SK-MEL-5 (cell line): ENCODE measurements at places on chromosomes 3 and 15. TPM values are rescaled to one million over a fixed set of nuclear protein-coding genes. Genes with fewer than 3 reads are reported as not detected.

GOLGA8S gene
- total RNA-seq, result not detected in 2 replicates

SYNPR gene
- not detected in 2 replicates for total RNA-seq

SPINT1 gene
- 0.32 and 1.4 TPM in 2 replicates for total RNA-seq

CCDC14 gene
- total RNA-seq, result 39.0 and 45.4 TPM in 2 replicates

MB21D2 gene
- 9.5 and 9.9 TPM in 2 replicates for total RNA-seq

PEAK1 gene
- total RNA-seq, result 17.8 and 24.1 TPM in 2 replicates

CPN2 gene
- not detected in 2 replicates for total RNA-seq

CSPG4 gene
- 11.8 and 13.7 TPM in 2 replicates for total RNA-seq

GADL1 gene
- total RNA-seq, result 0.24 and 0.37 TPM in 2 replicates

TIGIT gene
- total RNA-seq, result not detected in 2 replicates

GOLGA6L22 gene
- not detected in 2 replicates for total RNA-seq

MKRN2OS gene
- total RNA-seq, result not detected in 2 replicates

GRCh38 chr3:152538518-152538917, 269.8 kb downstream of the MBNL1 start:
- no peak for DNase-seq

DNA sequence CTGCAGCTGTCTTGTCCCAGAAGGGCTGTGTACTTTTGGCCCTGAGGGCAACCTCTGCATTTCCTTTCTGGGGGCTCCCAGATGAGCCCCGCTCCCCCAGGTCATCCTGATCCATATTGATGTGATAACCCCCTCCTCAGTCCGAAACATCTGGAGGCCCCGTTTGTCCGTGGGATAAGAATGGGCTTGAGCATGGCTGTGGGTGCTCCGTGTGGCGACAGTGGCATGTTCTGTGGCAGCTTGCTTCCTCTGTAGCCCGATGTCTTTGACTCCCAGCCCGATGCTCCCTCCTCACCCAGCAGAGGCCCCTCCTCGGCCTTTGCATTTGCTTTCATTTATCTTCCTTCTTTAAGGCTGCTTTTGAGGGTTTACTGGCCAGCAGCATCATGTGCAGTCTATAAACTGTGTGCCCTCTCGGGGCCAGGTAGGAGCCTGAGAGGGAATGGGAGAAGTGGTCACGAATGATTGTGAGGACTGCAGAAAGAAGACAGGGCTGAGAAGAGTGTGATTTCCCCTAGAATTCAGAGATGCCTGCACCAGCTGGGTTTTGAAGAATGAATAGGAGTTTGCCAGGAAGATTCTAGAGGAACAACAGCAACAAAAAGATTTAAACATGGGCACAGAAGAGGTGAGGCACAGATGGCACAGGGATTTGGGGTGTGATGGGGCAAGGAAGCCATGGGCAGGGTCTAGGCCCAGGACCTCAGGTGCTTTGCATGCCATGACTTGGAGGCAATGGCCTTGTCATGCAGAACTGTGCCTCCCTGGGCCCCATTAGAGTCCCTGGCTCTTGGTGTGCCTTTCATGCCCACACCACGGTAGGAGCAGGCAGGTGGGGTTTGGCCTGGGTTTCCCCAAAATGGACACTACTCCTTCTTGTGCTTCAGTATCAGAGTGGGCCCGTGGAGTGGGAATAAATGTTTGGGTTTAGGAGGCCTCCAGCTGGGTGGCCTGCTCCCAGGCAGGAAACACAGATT, 34.2 kb downstream of the APBA2 start:
- no peak for DNase-seq

- no peak for DNase-seq
These were observed 546 bp downstream of the TRIM59 start for GRCh38 chr3:160448845-160449635.

- peak; percentile 87 for DNase-seq
These were observed 40.5 kb downstream of the DPPA2 start for GRCh38 chr3:109275702-109276293.

DNA sequence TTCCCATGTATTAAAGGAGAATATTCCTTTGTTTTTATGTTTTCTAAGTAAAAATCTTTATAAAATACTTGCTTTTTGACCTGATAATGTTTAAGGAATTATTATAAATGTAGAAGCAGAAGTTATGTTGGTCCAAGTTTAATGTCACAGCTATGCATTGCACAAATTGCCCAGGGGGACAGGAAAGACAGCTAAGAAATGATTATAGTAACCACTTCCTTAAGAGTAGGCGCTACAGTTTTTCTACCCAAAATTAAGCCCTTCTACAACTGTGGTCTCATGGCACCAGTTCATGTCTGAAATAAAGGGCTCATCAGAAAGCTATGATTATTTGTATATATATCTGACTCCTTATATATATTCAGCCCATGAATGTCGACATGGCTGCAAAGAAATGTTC, 176.4 kb downstream of the GBE1 start:
- DNase-seq, result no peak

DNA sequence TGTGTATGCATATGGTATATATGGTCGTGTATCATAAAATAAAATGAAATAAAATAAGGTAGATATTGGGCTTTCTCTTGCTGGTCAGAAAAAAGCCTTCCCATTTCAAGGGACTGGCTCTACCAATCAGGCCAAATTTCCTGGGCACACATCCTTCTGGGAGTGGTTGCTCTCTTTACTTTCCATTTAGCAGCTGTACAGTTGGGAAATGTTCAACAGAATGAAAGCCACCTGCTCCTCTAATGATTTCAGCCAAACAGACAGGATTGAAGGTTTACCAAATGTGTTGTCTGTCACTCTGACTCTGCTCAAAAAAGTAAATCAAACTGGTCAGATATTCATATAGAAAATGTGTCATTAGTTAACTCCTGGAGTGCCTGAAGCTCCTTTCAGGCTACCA, 380.4 kb downstream of the ROBO2 start:
- DNase-seq, result no peak

DNA sequence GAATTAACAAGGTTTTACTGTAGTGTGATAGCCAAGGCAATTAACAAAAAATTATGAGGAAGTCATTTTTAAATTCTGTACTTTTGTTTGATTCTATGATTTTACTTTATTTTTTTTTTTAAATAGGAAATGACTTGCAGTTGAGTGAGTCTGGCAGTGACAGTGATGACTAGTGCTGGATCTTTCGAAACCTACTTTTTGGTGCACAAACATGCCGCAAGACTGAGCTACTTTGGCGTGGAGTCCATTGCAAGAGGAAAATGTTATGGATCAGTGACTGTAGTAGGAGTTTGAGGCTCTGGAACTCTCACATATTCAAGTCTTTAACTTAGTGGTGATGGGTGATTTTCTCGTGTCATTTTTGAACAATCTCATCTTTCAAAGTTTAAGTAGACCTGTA, 11.6 kb downstream of the EAF1 start:
- no peak for DNase-seq

- DNase-seq, result no peak
These were observed 960 bp upstream of the KLF13 start for GRCh38 chr15:31325595-31326155.

GRCh38 chr3:143617050-143617449, 231.2 kb downstream of the SLC9A9 start:
- no peak for DNase-seq

DNA sequence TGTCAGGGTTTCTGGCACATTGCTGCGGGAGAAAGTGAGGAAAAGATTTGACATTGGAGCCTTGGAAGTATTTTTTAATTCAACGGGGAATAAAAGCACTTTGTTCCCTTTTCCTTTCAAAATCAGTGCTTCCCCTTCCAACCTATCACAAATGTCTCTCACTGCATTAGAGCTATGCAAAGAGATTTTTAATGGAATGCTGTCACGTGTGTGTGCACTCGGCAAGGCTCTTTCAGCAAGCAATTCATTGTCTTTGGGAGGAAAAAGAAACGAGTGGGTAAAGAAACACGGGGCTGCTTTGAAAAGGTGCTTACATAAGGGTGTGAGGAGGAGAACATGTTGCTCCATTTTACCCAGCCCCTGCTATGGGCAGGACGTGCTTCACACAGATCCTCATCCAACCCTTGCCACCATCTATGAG, 490.4 kb upstream of the PROK2 start:
- no peak for DNase-seq

- no peak for DNase-seq
These were observed 468.0 kb upstream of the GBE1 start for GRCh38 chr3:82229397-82229796.

- no peak for DNase-seq
These were observed 13.3 kb upstream of the DCLK3 start for GRCh38 chr3:36777424-36778218.

- DNase-seq, result no peak
These were observed 88.4 kb upstream of the TLE3 start for GRCh38 chr15:70186152-70186551.

DNA sequence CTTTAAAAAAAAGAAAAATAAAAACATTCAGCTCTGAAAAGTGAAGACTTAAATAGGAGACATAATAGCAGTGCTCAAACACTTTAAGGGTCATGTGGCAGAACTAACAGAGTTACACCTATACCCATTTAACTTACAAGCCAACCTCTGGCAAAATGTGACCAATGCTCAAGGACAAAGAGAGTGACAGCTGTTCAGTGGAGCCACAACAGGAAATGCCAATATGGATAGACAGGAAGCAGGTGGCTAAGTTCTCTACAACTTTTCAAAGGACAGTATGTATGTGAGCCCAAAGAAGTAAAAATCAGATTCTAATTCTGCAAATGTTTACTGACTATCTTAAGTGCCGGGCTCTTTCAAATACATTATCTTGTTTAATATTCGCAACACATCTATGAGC, 3.4 kb downstream of the TMCC1 start:
- peak; percentile 6 for DNase-seq

DNA sequence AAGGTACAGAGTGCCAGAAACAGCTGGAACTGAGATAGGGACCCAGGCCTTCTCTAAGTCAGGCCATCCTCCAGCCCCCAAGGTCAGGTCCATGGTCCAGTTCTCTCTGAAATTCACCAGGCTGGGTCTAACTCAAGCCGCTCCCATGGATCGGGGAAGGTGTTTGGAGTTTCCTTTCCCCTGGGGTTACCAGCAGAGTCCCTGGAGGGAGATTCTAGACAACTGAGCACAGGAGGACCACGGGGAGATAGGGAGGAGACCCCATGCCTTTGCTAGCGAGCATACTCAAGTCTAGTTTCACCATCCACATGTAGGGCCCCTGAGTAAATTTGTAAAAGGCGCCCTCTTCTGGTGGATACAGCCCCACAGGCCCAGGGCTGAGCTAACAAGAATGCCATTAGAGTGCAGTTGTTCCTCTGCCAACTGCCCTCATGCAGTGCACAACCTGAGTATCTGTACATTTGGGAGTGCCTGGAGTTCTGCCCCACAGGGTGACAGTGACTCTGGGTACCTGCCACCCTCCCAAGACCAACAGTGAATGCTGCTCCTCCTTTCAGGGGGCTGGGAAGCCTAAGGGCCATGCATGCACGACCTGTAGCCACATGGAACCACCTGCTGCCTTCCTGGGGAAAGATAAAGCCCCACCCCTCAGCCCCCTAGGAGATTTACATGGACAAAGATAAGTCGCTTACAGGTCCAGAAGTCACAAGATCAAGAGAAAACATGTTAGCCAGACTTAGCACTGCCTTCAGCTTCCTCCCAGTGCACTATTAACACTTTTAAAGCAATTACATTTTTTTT, 89.0 kb downstream of the IQSEC1 start:
- DNase-seq, result peak; percentile 83

DNA sequence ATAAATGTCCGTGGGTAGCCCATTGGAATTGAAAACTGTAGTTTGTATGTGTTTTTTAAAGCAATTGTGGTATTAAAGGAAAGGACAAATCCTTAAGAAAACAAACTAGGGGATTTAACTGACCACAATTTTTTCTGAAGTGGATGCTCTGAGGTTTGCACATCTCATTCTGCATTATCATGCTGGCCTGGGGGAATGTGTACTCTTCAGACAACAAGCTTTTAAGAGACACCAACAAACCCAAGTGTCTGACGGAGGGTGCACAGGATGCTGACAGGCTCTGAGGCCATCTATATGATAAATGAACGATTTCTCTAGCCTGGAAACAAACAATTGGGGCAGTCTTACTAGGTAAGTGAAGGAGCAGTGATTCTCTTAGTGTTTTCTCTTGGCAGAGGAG, 9.1 kb downstream of the LINS1 start:
- DNase-seq, result peak; percentile 53

DNA sequence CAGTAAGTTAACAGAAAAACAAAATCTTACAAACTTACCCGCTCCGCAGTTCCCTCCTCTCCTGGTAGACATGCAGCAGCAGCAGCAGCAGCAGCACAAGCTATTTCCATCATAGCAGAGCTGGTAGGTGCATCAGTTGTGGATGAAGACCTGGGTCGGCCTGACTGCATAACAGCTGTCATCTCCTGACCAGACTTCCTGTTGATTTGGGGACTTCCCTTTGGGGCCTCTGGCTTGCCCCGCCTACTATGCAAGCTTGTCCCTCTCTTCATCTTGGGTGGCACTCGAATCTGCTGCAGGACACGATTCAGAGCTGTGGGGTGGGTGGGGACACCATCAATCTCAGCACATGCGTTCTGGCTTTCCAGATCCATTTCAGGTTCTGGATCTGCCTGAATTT, 65.7 kb downstream of the TMCC1 start:
- no peak for DNase-seq

GRCh38 chr3:149527531-149528339, 53.2 kb downstream of the TM4SF4 start:
- DNase-seq, result peak; percentile 91
